ENCODE measurements at places on chromosomes 2 and 18.

DNA sequence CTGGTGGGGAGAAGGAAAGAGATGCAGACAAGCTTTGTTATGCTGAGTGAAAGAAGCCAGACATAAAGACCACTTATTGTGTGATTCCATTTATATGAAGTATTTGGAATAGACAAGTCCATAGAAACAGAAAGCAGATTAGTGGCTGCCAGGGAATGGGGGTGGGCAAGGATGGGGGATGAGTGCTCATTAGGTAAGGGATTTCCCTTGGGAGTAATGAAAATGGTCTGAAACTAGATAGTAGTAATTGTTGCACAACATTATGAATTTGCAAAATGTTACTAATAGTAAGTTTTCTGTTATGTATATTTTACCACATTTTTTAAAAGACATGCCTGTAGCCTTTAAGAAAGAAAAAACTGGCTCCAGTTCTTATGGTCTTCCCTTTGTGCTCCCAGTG, 154.9 kb downstream of the LNPK start:
- no peak for DNase-seq

- peak; percentile 47 for DNase-seq
Measured at GRCh38 chr2:55099878-55100820, 49.9 kb upstream of the RTN4 start.

DNA sequence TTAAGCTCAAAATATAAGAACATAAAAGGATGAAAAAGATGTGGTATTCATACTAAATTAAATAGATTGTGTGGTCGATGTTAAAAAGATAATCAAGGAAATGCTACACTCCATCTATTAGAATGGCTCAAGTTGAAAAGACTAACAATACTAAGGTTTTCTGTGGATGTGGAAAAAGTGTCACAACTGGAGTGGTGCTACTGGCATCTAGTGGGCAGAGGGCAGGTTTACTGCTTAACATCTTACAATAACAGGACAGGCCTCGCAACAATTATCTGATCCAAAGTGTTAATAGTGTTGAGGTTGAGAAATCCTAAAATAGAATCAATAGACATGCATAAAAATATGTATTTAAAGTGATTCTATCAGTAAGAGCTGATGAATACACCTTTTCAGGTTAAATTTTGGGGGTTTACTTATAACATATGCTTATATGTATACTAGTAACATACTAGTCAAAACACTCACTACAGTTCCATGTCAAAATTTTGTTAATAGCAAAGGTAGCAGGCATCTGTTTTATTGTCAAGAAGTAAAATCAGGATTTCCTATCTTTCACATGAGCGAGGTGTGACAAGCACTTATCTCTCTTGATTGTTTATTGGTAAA, 91.5 kb upstream of the TMEFF2 start:
- DNase-seq, result peak; percentile 37

GRCh38 chr2:31388736-31389135, 25.8 kb downstream of the XDH start:
- no peak for DNase-seq

DNA sequence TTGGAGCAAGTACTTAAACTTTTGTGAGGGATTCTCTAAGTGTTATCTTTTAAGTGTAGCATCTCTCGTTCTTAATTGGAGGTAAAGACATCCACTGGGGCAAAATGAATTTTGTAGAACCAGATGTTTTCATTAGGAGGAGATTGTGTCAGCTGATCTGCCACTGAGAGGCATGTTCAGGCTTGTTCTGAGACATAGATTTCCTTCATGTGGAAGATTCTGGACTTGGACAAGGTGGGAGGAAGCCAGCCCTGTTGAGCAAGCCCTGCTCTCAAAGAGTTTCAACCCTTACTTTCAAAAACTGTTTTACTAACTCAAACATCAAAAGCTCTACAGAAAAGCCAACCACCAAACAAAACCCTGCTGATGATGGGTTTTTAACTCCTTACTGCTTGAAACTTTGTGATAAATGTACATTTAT, 6.5 kb downstream of the MAP4K4 start:
- peak; percentile 33 for DNase-seq

GRCh38 chr18:39341129-39341528, 1775.5 kb upstream of the CELF4 start:
- no peak for DNase-seq

DNA sequence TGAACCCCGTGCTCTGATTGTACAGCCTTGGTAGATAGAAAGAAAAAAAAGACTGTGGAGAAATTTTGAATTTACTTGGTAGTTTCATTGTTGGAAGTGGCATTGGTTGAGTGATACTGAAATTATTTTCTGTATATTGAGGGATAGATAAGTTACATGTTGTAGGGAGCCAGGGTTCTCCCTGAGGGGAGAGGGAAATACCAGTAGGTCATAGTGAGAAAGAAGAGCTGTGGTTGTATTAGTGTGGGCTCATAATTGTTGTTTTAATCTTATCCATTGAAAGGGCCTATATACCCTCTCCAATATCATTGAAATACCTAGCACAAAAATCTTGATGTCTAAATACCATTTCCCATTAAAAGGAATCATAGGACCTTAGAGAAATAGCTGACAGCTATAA, 16.9 kb upstream of the RAB31 start:
- no peak for DNase-seq

- DNase-seq, result no peak
Measured at GRCh38 chr2:219565130-219566080, 5.9 kb downstream of the OBSL1 start.

DNA sequence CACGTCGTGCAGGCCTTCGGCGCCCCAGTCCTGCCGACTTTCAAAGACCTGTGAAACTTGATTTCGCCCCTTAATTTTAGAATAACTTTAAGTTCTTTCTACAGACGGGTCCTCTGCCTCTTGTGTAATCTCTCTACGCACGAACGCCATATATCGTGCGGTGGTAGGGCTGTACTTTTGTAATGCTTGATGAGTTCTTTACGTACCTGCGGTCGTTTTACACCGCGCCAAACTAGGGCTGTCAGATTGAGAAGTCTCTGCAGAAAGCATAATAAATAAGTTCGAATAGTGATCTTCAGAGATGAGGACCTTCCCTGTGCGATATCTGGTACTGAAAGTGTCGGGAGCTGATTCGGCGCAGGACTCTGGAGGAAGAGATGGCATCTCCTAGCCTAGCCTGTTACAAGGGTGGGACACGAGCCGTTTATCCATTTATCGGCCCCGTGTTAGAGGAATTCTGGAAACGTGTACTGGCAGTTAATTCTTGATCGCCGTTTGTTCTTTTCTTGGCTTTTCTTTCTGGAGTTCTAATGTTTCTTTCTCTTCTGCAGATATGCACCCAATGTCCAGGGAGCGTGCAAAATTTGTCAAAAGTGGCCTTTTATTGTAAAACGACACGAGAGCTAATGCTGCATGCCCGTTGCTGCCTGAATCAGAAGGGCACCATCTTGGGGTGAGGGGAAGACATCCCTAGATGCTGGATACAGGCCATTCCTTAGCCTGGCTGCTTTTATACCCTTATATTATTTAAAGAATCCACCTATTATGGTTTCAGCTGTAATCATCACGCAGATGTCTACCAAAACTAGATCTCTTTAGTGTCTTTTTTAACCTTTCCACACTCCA, 781 bp upstream of the SLC5A6 start:
- peak; percentile 30 for DNase-seq

DNA sequence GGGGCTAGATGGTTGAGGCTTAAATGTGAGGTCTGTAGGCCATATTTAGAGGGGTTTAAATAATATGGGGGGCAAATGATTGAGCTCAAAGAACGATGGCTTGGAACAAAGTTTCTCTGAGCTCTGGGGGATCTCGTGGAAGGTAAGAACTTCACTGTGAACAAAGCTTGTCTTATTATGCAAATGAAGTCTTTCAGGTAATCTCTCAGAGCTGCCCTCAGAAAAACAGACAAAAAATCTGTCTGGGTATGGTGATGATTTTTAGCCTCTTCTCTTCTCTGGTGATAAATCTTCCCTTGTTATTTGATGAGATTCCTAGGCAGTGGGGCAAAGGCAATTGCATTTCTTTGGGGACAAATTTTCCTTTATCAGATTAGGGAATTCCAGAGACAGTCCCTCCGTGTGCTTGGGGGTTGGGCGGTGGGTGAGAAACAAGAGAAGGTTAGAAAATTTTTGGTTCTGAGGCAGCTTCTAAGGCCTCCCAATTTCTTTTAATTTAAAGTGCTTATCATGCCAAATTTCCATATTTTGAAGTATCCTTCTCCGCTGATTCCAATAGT, 760.4 kb downstream of the TSN start:
- no peak for DNase-seq

DNA sequence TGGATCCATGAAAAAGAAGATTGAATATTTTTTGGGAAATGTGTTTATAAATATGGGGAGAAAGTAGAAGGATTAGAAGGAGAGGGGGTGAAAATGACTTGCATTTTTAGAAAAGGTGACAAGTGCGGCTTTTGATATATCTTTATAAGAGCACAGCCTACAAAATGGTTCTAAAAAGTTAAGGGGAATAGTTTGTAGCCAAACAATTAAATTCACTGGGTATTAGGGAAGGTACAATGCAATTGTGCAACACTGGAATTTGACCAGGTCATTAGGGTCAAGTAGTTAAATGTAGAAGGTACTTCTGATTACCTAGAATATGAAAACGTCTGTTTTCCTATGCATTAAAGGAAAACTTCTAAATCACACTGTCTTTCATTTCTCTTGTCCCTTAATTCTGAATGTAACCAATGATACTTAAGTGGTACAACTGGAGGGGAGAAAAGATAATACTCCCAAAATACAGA, 44.5 kb upstream of the SERTAD2 start:
- DNase-seq, result no peak

Measured in HFFc6 (cell line).